PC-3 (cell line): ENCODE measurements at places on chromosomes 3 and 15. TPM values are rescaled to one million over a fixed set of nuclear protein-coding genes. Genes with fewer than 3 reads are reported as not detected.

DNA sequence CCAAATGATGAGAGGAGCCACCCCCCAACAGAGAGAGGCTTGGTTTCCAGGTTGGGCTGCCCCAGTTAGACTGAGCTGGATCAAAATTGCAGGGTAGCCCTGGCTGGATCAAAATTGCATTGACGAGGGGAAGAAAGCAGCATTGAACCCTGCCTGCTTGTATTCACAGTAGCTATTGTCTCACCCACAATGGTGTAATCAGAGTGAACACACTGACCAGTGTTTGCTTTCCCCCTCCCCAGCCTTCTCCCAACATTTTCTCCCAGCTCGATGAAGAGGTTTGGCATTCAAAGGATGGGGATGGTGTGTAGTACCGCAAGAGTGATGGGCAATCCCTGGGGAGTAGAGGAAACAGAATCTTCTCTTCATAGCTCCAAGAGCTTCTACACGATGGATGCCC lies 223.8 kb downstream of the ADAMTS9 start:
- no peaks in the 10 kb centered on the region for H3K27me3 ChIP-seq
- no peak for DNase-seq
- H3K36me3 ChIP-seq = no peaks in the 10 kb centered on the region
- no peaks in the 10 kb centered on the region for H3K4me1 ChIP-seq
- no peak overlapping the region for H3K27ac ChIP-seq

GRCh38 chr3:106326941-106327695 lies 458.3 kb upstream of the CBLB start:
- DNase-seq = peak; percentile 16
- no peaks in the 10 kb centered on the region for H3K27me3 ChIP-seq
- H3K4me3 ChIP-seq = no peak overlapping the region
- H3K36me3 ChIP-seq = 0 out of 2 replicates have a peak, but pooled peaks cover 3% of the 10 kb centered on the region
- H3K27ac ChIP-seq = 0 out of 2 replicates have a peak overlapping the region, but pooled peaks have one; percentile 2

DNA sequence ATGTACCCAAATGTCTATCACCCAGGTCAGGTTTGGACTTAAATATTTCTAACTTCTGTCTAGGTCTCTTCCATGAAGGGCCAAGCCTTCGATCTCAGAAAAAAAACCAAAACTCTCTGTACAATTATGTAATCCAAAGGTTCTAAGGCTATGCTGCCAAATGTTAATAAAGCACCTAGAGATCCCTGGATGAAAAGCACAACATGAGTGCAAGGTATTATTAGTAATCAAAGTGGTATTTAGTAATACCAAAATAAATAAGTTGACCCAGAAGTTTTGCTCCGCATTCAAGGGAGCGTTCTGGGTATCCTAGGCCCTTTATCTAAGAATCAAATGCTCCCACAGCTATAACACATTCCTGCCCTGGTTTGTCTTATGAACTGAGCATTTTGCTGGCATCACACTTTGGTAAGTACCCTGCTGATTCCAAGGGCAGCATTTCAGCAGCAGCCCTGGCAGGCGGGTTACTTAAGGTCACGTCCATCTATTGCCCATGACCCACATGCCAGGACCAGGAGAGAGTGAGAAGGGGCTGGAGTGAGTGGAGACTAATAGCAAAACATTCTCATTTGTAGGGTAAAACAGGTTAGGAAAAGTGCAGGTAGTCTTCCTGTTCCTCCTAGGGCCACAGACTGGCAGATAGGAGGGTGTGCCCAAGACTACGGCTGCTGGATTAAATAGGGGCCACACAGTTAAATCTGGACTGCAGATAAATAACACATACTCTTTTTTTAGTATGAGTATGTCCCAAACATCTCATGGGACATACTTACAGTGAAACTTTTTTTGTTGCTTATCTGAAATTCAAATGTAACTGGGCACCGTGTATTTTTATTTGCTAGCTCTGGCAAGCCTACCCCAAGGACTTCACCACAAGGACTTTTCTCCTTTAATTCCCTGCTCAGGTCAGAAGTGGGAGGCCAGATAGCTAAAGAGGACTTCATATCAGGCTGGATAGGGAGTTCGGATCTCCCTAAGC lies 76.0 kb upstream of the SNRK start:
- H3K4me3 ChIP-seq = no peak overlapping the region
- peaks cover 29% of the 10 kb centered on the region for H3K4me1 ChIP-seq

DNA sequence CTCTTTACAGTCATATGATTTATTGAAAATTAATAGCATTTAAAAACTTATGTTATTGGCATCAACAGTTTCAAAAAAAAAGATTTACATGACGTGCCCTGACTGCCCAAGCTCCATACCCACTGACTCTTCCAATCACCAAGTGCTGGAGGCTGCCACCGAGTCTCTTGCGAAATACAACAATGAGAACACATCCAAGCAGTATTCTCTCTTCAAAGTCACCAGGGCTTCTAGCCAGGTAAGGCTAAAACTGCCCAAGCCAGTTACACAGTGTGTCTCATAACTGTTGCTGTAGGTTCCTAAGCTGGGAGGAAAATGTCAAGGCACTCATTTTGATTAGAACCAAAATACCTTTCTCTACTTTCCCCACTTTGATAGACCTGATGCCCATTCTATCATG lies 4.5 kb downstream of the FETUB start:
- no peaks in the 10 kb centered on the region for H3K27me3 ChIP-seq
- H3K36me3 ChIP-seq = no peaks in the 10 kb centered on the region
- H3K4me1 ChIP-seq = peaks cover 18% of the 10 kb centered on the region
- H3K4me3 ChIP-seq = no peak overlapping the region

DNA sequence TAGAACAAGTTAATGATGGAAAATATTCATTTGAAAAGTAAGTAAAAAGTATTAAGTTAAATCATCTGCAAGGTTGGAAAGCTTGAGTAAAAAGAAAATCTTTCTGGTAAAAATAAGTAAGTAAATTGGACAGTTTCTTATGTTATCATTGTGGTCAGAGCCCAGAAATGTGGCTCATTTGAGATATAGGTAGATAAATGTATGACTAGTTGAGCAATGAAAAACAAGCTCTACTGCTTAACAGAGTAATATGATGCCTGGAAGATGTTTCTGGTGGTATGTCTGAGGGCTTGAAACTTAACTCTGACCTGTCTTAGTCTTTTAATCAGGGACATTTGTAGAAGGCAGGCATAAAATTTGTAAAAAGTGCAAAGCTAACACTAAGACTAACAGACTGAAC lies 444.0 kb downstream of the MFSD1 start:
- no peaks in the 10 kb centered on the region for H3K27me3 ChIP-seq
- H3K36me3 ChIP-seq = no peaks in the 10 kb centered on the region
- H3K27ac ChIP-seq = no peak overlapping the region
- DNase-seq = peak; percentile 49
- H3K4me1 ChIP-seq = peaks cover 10% of the 10 kb centered on the region; the same call in 1 of the 2 replicates

GRCh38 chr3:157149136-157149696 lies 10.7 kb downstream of the CCNL1 start:
- no peaks in the 10 kb centered on the region for H3K4me1 ChIP-seq
- no peak overlapping the region for H3K4me3 ChIP-seq
- no peak overlapping the region for H3K27ac ChIP-seq
- DNase-seq = no peak
- peaks cover 90% of the 10 kb centered on the region for H3K36me3 ChIP-seq

DNA sequence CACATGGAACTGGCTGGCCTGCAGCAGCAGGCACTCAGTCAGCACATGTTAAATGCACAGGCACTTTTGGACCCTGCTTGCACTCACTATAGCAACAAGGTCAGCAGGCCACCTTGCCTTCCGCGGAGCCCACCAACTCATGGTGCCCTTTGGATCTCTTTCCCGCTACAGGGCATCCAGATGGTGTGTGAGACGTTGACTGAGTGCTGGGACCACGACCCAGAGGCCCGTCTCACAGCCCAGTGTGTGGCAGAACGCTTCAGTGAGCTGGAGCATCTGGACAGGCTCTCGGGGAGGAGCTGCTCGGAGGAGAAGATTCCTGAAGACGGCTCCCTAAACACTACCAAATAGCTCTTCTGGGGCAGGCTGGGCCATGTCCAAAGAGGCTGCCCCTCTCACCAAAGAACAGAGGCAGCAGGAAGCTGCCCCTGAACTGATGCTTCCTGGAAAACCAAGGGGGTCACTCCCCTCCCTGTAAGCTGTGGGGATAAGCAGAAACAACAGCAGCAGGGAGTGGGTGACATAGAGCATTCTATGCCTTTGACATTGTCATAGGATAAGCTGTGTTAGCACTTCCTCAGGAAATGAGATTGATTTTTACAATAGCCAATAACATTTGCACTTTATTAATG lies 85.0 kb downstream of the TGFBR2 start:
- H3K36me3 ChIP-seq = peaks cover 65% of the 10 kb centered on the region
- no peak for DNase-seq
- H3K4me1 ChIP-seq = peaks cover 49% of the 10 kb centered on the region
- no peak overlapping the region for H3K4me3 ChIP-seq
- H3K27me3 ChIP-seq = no peaks in the 10 kb centered on the region

DNA sequence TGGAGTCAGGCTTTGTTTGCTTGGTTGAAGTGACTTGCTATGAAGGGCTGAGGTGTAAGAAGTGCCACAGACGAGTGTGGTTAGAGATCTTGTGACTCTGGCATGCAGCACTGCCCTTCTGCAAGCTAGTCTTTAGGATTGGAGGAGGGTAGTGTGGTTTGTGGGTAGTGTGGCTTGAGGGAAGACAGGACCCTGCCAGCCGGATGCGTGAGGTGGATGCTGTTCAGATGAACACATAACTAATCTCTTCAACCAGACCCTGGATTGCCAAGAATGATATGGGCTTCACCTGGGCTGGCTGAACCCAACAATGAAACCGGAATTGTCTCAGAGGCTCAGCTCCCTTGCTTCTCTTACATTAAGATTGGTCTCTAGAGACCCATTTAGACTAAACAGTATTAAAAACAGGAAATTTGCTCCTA lies 32.7 kb downstream of the STARD9 start:
- no peak overlapping the region for H3K27ac ChIP-seq
- no peaks in the 10 kb centered on the region for H3K36me3 ChIP-seq
- no peaks in the 10 kb centered on the region for H3K27me3 ChIP-seq
- DNase-seq = no peak
- 0 out of 2 replicates have a peak, but pooled peaks cover 3% of the 10 kb centered on the region for H3K4me1 ChIP-seq
- no peak overlapping the region for H3K4me3 ChIP-seq

- H3K4me3 ChIP-seq = no peak overlapping the region
- DNase-seq = no peak
- H3K27me3 ChIP-seq = no peaks in the 10 kb centered on the region
- no peak overlapping the region for H3K27ac ChIP-seq
- peaks cover 13% of the 10 kb centered on the region; the same call in 1 of the 2 replicates for H3K4me1 ChIP-seq
- no peaks in the 10 kb centered on the region for H3K36me3 ChIP-seq
Observed at GRCh38 chr3:45795509-45795881, 841 bp downstream of the SLC6A20 start.

DNA sequence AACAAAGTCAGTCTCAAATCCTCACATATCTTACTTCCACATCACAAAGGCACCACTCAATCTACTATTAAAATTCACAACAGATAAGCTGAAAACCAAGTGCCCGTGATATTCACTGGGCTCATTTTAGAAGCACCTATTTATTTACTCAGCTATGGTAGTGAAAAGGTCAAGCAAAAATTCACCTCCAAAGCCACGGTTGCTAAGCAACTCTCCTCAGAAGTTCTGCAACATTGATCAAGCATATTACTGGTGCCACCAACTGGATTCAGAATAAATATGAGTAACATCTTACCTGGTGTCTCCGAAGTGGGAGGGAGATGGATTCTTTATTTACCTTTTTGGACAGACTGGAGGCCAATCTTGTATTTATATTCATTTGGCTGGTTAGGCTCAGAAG lies 714.8 kb downstream of the FHIT start:
- H3K4me1 ChIP-seq = no peaks in the 10 kb centered on the region
- no peak for DNase-seq
- no peak overlapping the region for H3K27ac ChIP-seq
- peaks cover 6% of the 10 kb centered on the region; the same call in 1 of the 2 replicates for H3K27me3 ChIP-seq
- no peak overlapping the region for H3K4me3 ChIP-seq

- no peak overlapping the region for H3K27ac ChIP-seq
- H3K4me1 ChIP-seq = no peaks in the 10 kb centered on the region
- no peak for DNase-seq
- no peaks in the 10 kb centered on the region for H3K27me3 ChIP-seq
- no peaks in the 10 kb centered on the region for H3K36me3 ChIP-seq
Observed at GRCh38 chr3:141349711-141350110, 18.6 kb upstream of the ZBTB38 start.

- no peak for DNase-seq
- no peaks in the 10 kb centered on the region for H3K36me3 ChIP-seq
- H3K4me1 ChIP-seq = no peaks in the 10 kb centered on the region
- H3K4me3 ChIP-seq = no peak overlapping the region
Observed at GRCh38 chr15:37219211-37219701, 118.9 kb upstream of the MEIS2 start.

GRCh38 chr15:90087454-90088154 lies 14.7 kb downstream of the IDH2 start:
- no peaks in the 10 kb centered on the region for H3K4me1 ChIP-seq
- H3K27ac ChIP-seq = no peak overlapping the region
- 0 out of 2 replicates have a peak, but pooled peaks cover 5% of the 10 kb centered on the region for H3K36me3 ChIP-seq
- peak; percentile 48 for DNase-seq
- H3K27me3 ChIP-seq = no peaks in the 10 kb centered on the region

- no peak overlapping the region for H3K27ac ChIP-seq
- DNase-seq = peak; percentile 28
- H3K4me1 ChIP-seq = peaks cover 5% of the 10 kb centered on the region; the same call in 1 of the 2 replicates
- no peaks in the 10 kb centered on the region for H3K27me3 ChIP-seq
- no peak overlapping the region for H3K4me3 ChIP-seq
Observed at GRCh38 chr15:69215314-69216035, 55.0 kb downstream of the GLCE start.

DNA sequence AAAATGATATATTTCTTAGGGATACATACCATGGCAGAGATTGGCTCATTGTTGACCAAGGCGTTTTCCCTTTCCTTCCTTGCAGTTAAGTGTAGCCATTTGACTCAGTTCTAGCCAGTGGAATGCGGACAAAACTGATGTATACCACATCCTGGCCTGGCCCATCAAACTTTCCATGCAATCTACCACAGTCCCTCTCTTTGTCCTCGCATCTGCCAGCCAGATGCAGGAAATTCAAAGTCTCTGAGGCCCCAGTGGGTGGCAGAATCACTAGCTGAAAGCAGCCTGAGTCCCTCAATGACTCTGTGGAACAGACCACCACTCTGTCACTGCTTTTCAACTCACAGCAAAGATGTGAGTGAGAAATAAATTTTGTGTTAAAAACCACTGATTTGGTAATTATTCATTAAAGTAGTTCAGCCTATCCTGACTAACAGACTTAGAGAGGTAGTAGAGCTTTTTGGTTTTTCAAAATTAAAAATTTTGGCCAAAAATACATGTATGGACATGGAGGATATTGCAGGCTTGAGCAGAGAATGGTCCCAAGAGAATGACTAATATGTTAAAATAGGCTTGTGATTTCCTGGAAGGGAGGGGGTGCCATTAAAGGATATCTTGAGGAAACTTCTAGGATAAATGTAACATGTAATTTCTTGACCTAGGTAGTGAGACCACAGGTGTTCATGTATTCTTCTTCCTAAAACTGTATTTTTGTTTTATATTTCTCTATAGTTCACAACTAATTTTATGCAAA lies 10.9 kb downstream of the LRRFIP2 start:
- DNase-seq = no peak
- H3K27ac ChIP-seq = no peak overlapping the region
- no peak overlapping the region for H3K4me3 ChIP-seq

The ESYT3 gene
- 1.6 TPM in 2 replicates for total RNA-seq

The THRB gene
- 7.0 and 9.7 TPM in 2 replicates for total RNA-seq

The RAB6B gene
- total RNA-seq = 0.22 and 0.75 TPM in 2 replicates
